ENCODE measurements at places on chromosomes 2 and 18.

- no peak for DNase-seq
Observed at GRCh38 chr2:106165029-106165428, 29.1 kb downstream of the UXS1 start.

DNA sequence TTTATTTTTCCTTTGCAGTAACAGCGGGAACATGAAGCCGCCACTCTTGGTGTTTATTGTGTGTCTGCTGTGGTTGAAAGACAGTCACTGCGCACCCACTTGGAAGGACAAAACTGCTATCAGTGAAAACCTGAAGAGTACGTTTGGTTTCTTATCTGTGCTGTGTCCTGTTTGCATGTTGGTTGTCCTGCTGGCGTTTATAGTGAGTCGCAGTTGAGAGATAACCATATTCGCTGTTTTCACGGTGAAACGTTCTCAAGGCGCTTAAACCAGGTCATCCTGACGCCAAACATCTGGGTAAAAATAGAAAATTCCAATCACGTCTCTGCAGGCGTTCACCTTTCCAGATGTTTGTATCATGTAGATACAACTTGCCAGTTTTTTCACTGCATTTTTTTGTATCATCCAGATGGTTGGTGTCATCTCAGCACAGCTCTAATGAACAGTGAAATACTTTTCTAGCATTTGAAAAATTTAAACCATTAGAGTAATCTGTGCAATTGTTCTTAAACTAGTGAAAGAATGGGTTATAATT lies 21.2 kb downstream of the CLUL1 start:
- DNase-seq = no peak

- no peak for DNase-seq
Observed at GRCh38 chr2:112634153-112634873, 11.4 kb upstream of the SLC20A1 start.

GRCh38 chr2:167510071-167510759 lies 621.9 kb downstream of the XIRP2 start:
- no peak for DNase-seq

- DNase-seq = no peak
Observed at GRCh38 chr2:172173174-172173706, 70.5 kb upstream of the DLX2 start.

- no peak for DNase-seq
Observed at GRCh38 chr2:107727318-107727717, 99.4 kb upstream of the RGPD4 start.

- DNase-seq = no peak
Observed at GRCh38 chr18:55647331-55647730, 59.3 kb upstream of the TCF4 start.

DNA sequence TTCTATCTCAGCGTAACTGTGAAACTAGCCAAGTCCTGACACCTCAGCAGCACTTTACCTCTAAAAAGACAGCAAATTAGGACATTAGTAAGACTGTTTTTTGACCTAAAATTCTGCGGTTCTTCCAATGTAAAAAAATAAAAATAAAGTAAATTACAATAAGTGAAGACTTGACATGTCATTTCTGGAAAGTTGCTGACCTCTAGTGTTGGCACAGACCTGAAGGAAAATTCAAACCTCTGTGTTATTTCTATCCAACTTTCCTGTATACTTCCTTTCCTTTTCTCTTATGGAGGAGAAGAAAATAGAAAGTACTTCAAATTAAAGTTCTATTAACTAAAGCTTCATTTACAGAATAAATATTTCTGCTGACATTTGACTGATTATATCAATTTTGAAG lies 110.6 kb downstream of the TMEM182 start:
- DNase-seq = no peak

GRCh38 chr2:111642586-111643327 lies 241.2 kb downstream of the ANAPC1 start:
- DNase-seq = no peak

GRCh38 chr2:47695800-47696477 lies 87.0 kb upstream of the MSH6 start:
- no peak for DNase-seq

DNA sequence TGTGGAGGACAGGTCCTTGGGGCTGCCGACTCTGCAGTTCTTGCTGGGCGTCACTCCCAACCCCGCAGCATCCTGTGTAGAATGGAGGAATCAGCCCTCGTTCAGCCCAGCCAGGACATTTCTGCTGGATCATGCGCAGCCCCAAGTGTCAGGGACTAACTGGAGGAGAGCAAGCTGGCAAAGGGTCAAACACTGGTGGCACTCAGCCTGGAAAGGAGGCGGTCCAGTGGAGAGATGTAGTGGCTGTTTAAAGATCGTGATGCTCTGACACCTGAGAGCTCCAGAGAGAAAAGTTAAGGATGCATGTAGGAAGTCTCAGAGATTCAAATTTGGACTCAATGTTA lies 63.6 kb upstream of the SH3RF3 start:
- no peak for DNase-seq

DNA sequence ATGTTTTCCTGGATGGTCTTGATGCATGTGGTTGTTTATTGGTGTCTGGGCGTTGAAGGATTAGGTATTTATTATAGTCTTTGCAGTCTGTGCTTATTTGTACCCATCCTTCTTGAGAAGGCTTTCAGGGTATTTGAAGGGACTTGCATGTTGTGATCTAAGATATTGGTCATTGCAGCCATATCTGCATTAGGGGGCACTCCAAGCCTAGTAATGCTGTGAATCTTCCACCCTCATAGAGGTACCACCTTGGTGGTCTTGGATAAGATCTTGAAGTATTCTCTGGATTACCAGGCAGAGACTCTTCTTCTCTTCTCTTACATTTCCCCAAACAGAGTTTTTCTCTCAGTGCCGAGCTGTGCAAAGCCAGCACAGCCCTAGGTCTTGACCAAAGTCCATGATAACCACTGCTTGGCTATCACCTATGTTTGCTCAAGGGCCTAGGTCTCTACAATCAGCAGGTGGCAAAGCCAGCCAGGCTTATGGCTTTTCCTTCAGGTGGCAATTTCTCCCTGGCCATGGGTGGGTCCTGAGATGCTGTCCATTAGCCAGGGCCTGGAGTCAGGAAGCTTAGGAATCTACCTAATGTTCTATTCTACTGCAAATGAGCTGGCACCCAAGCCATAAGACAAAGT lies 15.4 kb upstream of the PPP1R1C start:
- DNase-seq = no peak

- DNase-seq = no peak
Observed at GRCh38 chr2:16861530-16861929, 195.9 kb upstream of the CYRIA start.

DNA sequence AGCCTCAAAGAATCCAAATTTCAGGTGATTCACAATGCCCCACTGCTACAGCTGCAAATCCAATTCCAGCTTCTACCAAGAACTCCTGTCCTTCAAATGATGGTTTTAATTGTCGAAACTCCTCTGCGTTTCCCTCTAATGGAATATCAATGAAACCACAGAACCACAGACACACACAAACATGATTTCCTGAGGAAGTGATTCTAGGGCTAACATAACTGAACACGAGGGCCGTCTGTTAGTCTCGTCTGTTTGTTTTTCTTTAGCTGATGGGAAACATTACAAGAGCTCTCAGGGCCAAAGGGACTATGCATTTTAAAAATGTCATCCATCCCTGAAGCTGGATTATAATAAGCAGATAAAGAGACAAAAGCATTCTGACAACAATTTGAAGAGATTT lies 59.4 kb downstream of the RNF152 start:
- DNase-seq = no peak

DNA sequence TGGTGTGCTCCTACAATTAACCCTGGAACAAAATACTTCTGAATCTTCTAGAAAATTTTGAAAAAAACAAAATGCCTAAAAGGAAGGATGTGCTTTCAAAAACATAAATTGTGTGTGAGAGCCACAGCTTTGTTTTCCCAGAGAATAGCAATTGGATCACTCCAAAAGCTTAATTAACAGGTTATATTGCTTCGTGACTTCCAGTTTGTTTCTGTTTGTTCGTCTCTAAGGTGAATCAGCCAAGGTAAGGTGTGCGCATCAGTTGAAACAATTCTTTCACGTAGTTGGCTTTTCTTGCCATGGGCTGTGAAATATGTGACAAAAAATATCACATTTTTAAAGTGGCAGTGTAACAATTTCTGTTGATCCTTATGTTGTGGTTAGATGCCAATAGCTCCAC lies 90.3 kb upstream of the BARD1 start:
- DNase-seq = no peak

DNA sequence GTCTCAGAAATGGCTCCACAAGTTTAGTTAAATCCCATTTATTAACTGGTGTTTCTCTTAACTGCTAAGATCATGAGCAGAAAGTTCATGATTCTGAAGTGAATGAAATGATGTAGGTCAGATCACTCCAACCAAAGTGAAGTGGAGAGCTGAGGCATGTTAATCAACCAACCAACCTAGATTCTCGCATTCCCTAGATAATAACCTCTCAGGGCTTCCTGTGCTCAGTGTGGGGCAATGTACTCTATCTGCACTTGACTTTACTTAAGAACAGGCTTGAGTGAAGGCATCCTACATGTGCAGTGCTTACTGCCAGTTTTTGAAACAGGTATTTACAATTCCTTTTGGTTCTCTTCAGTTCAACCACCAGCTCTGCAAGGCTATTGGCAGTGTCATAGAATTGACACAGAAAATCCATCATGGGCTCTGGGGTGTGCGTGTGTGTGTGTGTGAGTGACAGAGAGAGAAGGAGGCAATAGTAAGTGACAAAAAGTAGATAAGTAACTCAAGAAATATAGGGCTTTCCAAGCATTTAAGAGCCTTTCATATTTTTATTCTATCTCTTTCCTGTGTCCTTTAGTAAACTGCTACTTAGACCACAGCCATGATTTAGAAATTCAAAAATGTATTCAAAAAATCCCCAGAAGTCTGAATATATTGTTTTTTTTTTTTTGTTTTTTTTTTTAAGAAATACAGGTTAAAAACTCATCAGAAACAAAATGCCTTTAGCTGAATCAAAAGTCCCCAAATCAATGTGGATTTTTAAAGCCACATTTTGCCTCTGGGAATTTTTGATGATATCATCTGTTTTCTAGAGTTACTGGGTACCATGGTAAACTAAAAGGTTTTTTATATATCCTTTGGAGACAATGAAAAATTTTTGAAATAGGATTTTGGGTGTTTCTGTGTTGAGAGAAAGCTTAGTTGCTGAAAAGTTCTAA lies 28.6 kb downstream of the DOCK10 start:
- no peak for DNase-seq

GRCh38 chr18:62061821-62062478 lies 124.9 kb downstream of the PIGN start:
- DNase-seq = no peak

GRCh38 chr18:44651918-44652572 lies 28.6 kb upstream of the SETBP1 start:
- no peak for DNase-seq

All from T-helper 2 cell (primary cell).